ENCODE measurements at places on chromosomes 1 and 21. TPM values are rescaled to one million over a fixed set of nuclear protein-coding genes. Genes with fewer than 3 reads are reported as not detected.

The AKR7A3 gene
- 0.21 TPM for total RNA-seq

The GPR3 gene
- total RNA-seq = 2.1 TPM

The ESRRG gene
- not detected for total RNA-seq

The MRAP gene
- total RNA-seq = not detected

The INAVA gene
- total RNA-seq = 39.4 TPM

The DMBX1 gene
- total RNA-seq = 0.68 TPM

The GNAI3 gene
- 4.5 TPM for total RNA-seq

The ASCL5 gene
- total RNA-seq = not detected

The RGS8 gene
- total RNA-seq = not detected

The ADAM30 gene
- not detected for total RNA-seq

The TTC39A gene
- 0.98 TPM for total RNA-seq

The MYBPH gene
- total RNA-seq = not detected

The COL6A1 gene
- 18.8 TPM for total RNA-seq

The CELA2A gene
- total RNA-seq = 0.13 TPM

The HIVEP3 gene
- 3.3 TPM for total RNA-seq

The CDC20 gene
- total RNA-seq = 200 TPM

The FCRL2 gene
- not detected for total RNA-seq

The CHODL gene
- not detected for total RNA-seq

The SPATA45 gene
- not detected for total RNA-seq

The OR2T2 gene
- not detected for total RNA-seq

The RAB42 gene
- total RNA-seq = 2.2 TPM

The KCNJ9 gene
- not detected for total RNA-seq

The TMEM54 gene
- 44.3 TPM for total RNA-seq

The RNF115 gene
- 11.3 TPM for total RNA-seq

The TMEM183A gene
- 52.5 TPM for total RNA-seq

The LAD1 gene
- 0.56 TPM for total RNA-seq

The RNU1-1 gene
- total RNA-seq = not detected

The FNDC10 gene
- 9.6 TPM for total RNA-seq

The ACKR1 gene
- total RNA-seq = not detected

The ZNF124 gene
- total RNA-seq = 4.4 TPM

The SLC45A1 gene
- 6.1 TPM for total RNA-seq

The FMO4 gene
- total RNA-seq = 0.50 TPM

The TRNP1 gene
- 210 TPM for total RNA-seq

The TPTE gene
- total RNA-seq = not detected

The TTC34 gene
- 0.04 TPM for total RNA-seq
